Activated T-cell treated with anti-CD3 and anti-CD28 coated beads, Interleukin-2, amount 50 U/mL, for 72 hours (primary cell): ENCODE measurements at places on chromosomes 1 and 21. TPM values are rescaled to one million over a fixed set of nuclear protein-coding genes. Genes with fewer than 3 reads are reported as not detected.

DNA sequence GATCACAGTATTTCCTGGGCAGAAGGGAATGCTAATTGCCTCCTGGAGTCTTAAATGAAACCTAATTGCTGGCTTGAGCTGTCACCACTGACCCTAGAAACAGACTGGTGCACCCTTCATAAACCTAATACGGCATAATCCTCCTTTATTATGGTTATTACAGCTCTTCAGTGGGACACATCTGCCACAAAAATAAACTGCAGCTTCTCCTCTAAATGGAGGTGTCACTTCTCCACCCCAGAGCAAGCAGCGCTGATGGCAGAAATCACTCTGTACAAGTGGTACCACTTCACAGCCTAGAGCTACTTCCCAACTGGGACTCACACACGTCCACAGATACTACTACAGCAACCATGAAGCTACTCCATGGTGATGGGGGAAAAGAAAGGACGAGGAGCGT, 11.1 kb downstream of the PTPN14 start:
- no peak for DNase-seq

DNA sequence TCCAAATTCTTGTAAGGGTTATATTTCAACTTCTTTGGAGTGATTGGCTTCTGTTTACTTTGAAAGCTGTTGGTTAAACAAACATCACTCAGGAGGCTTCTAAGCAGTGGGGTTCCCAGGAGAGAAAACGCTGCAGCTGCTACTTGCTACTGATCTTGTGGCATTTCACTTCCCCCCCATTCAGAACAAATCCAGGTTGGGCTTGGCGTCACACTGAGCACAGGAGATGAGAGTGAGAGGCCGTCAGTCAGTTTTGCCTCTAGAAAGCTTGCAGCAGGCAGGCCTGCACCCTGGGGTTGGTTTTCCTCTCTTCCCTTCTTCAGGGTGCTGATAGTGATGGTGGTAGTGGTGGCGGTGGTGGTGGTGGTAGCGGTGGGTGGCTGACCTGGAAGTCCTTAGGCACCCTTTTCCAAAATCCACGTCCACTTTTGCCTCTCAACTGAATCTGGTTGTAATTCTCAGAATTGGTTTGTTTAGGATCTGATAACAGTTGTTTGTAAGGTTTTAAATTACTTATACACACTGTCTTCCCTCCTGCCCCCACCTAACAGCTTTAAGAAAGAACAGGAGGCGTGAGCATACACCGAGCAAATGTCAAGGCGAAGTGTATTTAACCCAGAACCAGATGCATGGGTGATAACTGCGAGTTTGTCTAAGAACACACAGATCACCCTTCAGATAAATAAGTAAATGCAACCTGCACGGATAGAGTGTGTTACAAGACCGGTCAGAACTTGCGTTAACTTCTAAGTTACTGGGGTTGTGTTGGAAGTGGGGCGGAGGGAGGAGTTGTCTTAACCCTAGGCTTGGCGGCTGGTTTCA, 3.2 kb upstream of the PROX1 start:
- DNase-seq, result no peak

GRCh38 chr1:163701783-163702374, 380.1 kb downstream of the NUF2 start:
- no peak for DNase-seq

- DNase-seq, result no peak
Observed at GRCh38 chr1:97849345-97850340, 71.2 kb downstream of the DPYD start.

DNA sequence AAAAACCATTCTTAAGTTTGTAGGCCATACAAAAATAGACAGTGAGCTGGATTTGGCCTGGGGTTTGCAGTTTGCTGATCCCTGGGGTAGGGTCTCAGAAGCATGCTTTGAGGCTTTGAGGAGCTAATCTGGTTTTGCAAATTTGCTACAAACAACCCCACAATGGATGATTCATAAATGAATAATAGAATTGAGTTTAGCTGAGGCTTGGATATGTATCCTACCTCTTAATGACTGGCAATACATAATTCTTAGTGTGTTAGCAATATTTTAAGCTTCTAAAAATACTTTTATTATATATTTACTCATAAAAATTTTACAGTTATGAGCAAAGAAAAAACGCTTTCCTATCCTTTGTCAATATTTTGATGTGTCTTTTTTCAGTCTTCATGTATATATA, 50.6 kb downstream of the ROR1 start:
- no peak for DNase-seq

- no peak for DNase-seq
Observed at GRCh38 chr1:112762541-112763500, 47.7 kb upstream of the PPM1J start.

DNA sequence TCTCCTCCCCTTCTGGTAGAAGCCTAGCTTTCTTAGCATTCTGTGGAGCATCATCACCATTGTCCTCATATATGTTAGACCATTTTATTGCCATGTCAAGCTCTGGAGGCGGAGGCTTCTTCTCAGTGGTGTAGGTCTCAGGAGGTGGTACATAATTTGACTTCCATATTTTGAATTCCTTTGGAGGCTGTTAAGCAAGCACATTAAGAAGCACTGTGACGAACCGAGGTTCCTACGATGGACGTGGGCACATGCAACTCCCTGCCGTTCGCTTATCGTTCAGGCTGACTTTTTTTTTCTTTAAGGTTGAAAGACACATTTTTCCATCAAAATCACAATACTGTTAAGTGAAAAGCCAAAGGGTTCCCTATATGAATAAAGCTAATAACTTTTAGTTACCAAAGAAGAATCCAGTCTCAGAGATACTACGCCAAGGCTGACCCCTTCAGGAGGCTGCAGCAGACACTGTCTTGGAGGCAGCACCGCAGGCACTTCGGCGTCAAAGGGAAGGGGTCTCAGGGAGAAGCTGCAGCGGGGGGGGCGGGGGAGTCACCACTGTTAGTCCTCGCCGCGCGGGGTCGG, 835 bp downstream of the C1orf52 start:
- DNase-seq, result no peak

RIPK4 gene
- total RNA-seq, result 0.60 TPM

GRCh38 chr21:45497846-45498645, 44.2 kb downstream of the SLC19A1 start:
- no peak for DNase-seq

DNA sequence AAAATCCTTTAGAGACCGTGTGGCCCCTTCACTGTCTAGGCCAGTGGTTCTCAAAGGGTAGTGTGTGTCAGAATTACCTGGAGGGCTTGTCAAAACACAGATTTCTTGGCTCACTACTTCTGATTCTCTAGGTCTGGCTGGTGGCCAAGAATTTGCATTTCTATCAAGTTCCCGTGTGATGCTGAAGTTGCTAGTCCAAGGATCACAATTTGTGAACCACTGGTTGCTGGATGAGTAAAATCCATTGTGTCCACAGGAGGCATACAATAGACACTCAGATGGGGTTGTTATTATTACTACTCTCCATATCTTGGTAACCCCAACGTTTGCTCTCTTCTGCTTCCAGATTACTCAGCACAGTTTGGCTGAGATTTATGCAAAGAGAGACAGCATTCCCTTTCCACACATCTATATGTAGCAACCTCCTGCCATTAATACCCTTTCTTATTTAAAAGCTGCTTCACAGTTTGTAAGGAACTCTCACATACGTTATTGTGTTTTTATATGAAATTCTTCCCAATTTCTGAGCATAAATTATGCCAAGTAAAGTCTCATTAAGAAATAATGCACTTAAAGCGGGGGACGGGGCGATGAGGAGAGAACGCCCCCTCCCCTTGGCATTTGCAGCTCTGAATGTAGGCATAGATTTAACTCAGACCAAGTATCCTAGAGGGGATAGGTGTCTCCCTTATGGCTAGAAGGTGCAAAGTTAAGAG, 720 bp upstream of the TMCC2 start:
- no peak for DNase-seq

GRCh38 chr21:46144464-46145070, 10.8 kb downstream of the FTCD start:
- no peak for DNase-seq

- no peak for DNase-seq
Observed at GRCh38 chr1:34140011-34140676, 24.9 kb downstream of the CSMD2 start.

SPATA17 gene
- not detected for total RNA-seq

DNA sequence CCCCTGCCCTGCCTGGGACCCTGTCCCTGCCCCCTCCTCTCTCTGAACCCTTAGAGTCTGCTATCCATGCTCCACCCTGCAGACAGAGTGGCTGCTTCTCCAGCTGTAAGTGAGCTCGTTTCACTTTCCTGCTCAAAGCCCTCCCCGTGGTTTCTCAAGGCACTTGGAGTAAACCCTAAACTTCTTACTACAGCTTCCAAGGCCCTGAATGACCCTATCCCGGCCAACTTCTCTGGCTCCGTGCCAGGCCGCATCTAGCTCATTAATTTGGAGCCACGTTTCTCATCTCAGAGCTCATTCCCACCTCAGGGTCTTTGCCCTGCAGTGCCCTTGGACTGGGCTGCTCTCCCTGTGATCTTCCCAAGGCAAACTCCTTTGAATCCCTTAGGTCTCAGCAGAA, 235.1 kb upstream of the RUNX1 start:
- no peak for DNase-seq

DNA sequence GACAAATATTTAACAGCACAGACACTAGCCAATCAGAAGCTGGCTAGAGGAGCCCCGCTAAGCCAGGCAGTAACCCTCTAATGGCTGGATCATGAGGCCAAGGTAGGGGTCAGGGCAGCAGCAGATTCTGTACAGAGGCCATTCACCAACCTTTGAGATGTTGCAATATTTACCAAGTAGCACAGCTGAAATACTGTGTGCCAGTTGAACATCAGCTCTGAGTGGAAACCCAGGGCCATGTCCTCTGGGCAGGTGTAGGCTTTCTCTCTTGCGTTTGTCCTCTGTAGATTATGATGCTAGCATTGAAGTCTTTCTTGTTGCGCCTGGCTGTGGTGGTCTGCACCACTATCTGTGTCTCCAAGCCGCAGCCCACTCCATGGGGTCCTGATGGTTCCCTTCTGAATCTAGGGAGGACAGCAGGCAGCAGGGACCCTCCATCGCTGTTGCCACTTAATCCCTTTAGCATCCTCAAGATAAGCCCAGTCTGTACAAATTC, 2.5 kb upstream of the COG2 start:
- DNase-seq, result no peak

GRCh38 chr1:157279138-157279801, 141.1 kb upstream of the ETV3 start:
- DNase-seq, result no peak

OLIG2 gene
- total RNA-seq, result not detected

- DNase-seq, result peak; percentile 65
Observed at GRCh38 chr1:235831148-235831547, 35.6 kb downstream of the LYST start.

KRTAP12-2 gene
- not detected for total RNA-seq

- DNase-seq, result no peak
Observed at GRCh38 chr1:105138458-105138893, 1388.8 kb downstream of the AMY1C start.

- no peak for DNase-seq
Observed at GRCh38 chr21:43318841-43319781, 107.8 kb downstream of the SIK1 start.

ATP1A2 gene
- total RNA-seq, result not detected

SLAMF1 gene
- 81.4 TPM for total RNA-seq

- DNase-seq, result no peak
Observed at GRCh38 chr1:26098602-26099001, 13.0 kb upstream of the PDIK1L start.

DNA sequence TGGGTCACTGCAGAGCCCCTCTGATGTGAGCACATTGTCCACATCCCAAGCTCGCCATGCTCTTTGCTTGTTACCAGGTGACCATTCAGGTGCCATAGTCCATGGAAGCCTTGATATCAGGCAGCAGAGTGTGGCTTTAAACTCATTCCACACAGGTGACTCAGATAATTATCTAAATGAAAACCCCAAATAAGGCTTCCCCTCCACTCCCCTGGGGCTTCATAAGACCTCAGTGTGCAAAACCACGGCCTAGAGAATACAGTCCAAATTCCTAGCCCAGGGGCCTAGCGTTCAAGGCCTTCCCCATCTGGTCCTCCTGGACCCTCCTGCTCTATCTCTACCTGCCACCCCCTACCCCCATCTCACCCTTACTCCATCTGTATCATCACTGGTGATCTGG, 97.1 kb downstream of the ARHGEF10L start:
- no peak for DNase-seq

- peak; percentile 66 for DNase-seq
Observed at GRCh38 chr1:200154069-200154767, 126.7 kb downstream of the NR5A2 start.

GRCh38 chr1:5944843-5945167, 47.4 kb downstream of the NPHP4 start:
- no peak for DNase-seq

DNA sequence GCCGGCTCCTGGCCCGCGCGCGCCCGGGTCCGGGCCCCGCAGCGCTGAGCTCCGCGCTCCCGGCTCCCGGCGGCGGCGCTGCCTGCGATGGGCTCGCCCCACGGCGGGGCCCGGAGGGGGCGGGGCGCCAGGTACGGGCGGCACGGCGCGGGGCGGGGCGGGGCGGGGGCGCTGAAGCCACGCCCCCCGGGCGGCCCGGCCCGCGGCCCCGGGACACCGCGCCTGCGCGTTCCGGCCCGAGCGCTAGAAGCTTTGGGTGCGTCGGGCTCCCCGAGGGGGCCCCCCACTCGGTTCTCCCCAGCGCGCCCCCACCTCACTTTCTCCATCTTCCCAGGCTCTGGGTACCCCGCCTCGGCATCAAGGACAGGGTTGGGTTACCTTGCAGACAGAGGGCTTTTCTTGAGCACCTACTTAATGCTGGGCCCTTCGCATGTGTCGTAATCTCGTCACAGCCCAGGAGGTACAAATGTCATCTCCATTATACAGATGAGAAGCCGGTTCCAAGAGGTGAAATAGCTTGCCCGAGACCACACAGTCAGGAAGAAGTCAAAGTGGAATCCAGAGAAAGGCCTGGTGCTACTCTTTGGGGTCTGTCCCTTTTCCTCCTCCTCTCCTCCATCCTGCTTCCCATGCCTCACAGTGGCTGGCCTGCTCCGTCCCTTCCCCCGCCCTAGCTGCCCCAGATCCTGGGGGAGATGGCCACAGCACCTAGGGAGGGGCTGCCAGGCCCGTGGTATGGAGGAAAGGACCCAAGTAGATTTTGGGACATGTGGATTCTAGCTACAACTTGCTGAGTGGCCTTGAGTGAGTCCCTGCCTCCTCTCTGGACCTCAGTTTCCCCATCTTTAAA, 46.5 kb downstream of the RAP1GAP start:
- peak; percentile 65 for DNase-seq
